ENCODE measurements at places on chromosomes 12 and 14. TPM values are rescaled to one million over a fixed set of nuclear protein-coding genes. Genes with fewer than 3 reads are reported as not detected.

DNA sequence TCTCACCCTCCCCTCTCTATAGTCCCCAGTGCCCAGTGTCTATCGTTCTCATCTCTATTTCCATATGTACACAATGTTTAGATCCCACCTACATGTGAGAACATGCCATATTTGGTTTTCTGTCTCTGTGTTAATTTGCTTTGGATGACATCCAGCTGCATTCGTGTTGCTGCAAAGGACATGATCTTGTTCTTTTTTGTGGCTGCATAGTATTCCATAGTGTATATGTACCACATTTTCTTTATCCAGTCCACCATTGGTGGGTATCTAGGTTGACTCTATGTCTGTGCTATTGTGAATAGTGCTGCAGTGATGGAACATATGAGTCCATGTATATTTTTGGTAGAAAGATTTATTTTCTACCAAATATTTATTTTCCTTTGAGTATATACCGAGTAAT, 45.7 kb downstream of the ACSS3 start:
- DNase-seq: no peak

GRCh38 chr14:59918824-59919569, 947 bp upstream of the LRRC9 start:
- DNase-seq: no peak

DNA sequence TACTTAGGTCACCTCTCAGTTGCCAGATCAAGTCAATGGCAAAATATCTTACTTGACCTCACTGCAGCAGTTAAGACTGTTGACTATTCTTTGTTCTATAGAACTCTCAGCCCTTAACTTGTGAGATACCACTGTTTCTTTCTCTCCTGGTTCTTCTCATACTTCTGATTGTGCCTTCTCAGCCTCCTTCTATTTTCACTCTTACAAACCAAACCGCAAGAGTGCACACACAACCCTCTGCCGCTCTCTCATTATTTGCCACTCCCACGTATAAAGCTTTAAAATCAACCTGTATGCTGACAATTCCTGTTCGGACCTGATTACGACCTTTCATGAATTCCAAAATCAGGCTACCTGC, 4.5 kb downstream of the E2F7 start:
- no peak for DNase-seq

- no peak for DNase-seq
Observed at GRCh38 chr14:77184396-77185092, 2.9 kb downstream of the TMEM63C start.

GRCh38 chr12:104570174-104570907, 113.6 kb downstream of the CHST11 start:
- DNase-seq: no peak

DNA sequence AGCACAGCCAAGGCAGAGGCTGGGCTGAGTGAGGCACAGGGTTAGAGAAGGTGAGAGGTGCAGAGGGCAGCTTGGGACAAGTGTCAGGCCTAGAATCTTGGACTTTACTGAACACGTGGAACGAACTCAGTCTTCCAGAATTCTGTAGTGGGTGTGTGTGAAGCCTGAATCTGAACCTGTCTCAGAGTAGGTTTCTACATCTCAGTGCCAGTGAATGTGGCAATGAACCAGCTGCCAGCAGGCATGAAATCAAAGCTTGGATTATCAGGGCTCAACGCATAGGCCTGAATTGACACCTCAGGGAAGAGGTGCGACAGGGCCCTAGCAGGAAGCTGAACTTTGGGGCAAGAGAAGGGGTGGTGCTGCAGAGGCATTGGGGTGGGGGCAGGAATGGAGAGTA, 104.6 kb downstream of the SAMD4A start:
- no peak for DNase-seq

- no peak for DNase-seq
Observed at GRCh38 chr14:51323492-51323891, 83.4 kb downstream of the TMX1 start.

DNA sequence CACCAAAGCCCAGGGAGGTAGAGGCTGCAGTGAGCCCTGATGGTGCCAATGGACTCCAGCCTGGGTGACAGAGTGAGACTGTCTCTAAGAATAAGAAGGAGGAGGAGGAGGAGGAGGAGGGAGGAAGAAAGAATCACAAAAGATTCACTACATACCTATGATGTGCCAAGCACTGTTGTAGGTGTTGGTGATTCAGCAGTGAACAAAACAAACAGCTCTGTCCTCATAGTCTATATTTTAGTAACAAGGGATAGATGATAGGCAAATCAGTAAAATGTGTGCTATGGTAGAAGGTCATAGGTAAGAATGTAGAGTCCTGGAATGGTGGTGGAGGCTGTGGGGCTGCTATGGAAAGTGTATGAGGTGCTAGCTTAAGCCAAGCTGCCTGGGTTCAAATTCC, 18.0 kb upstream of the ABHD12B start:
- no peak for DNase-seq

- DNase-seq: no peak
Observed at GRCh38 chr14:23641915-23642588, 5.9 kb downstream of the DHRS2 start.

DNA sequence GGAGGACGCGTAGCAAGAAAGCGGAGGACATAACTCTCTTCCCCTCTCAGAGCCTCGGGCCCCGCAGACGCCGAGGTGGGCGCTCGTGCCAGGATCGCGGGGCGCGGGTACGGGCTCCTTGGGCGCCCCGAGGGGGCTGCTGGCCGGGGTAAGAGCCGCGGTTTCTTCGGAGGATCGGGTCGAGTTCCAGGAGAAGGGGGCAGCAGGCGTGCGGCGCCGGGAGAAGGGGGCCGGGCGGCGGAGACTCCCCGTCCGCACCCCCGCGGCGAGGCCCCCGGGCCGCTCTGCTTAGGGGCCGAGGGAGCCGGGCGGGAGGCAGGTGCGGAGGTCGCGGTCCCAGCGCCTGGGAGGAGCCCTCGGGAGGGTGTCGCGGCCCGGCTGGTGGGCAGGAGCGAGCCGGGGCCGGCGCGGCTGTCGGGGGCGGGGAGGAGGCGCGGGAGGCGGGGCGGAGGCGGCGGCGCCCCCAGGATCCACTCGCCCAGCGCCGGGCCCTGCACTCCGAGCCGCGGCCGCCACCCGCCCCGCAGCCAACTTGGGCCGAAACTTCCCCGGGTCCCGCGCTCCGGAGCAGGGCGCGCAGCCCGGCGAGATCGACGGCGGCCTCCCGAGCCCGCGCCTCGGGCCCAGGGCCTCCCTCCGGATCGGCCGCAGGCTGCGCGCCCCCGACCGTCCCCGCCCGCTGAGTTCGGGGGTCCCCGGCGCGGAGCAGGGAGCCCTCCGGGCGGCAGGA, 64.4 kb downstream of the FBXL14 start:
- no peak for DNase-seq

GRCh38 chr14:76386944-76387782, 11.2 kb downstream of the ESRRB start:
- peak; percentile 64 for DNase-seq

DNA sequence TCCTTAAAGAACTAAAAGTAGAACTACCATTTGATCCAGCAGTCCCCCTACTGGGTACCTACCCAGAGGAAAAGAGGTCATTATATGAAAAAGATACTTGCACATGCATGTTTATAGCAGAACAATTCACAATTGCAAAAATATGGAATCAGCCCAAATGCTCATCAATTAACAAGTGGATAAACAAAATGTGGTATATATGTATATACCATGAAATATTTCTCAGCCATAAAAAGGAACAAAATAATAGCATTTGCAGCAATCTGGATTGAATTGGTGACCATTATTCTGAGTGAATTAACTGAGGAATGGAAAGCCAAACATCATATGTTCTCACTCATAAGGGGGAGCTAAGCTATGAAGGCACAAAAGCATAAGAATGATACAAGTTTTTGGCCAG, 64.7 kb upstream of the KRAS start:
- DNase-seq: no peak

- DNase-seq: no peak
Observed at GRCh38 chr14:80522936-80523335, 311.6 kb upstream of the DIO2 start.

DNA sequence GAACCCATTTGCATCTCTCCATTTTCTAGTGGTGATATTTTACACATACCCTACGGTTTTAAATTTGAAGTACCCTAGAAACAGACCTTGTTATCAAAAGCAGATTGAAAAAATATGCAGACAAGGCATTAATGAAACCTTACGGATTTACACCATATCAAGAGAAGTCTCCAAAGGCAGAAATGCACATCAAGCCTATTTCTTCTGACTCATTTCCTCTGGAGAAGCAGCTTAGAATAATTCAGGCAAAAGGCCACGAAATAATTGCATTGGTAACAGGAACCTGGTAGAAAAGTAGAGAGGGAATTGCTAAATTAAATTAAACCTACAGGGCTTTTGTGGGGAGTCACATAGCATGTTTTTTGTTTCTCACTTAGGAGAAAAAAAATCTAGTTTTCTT, 34.7 kb downstream of the KICS2 start:
- DNase-seq: no peak

DNA sequence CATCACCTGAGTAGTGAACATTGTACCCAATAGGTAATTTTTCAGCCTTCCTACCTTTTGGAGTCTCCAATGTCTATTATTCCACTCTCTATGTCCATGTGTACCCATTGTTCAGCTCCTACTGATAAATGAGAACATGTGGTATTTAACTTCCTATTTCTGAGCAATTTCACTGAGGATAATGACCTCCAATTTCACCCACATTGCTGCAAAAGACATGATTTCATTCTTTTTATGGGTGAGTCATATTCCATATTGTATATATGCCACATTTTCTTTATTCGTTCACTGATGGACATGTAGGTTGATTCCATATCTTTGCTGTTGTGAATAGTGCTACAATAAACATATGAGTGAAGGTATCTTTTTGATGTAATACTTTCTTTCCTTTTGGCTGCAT, 16.4 kb upstream of the BTG1 start:
- DNase-seq: no peak

- no peak for DNase-seq
Observed at GRCh38 chr12:124736115-124737039, 127.3 kb downstream of the SCARB1 start.

- peak; percentile 55 for DNase-seq
Observed at GRCh38 chr14:104094709-104095425, 9.4 kb downstream of the ASPG start.

DNA sequence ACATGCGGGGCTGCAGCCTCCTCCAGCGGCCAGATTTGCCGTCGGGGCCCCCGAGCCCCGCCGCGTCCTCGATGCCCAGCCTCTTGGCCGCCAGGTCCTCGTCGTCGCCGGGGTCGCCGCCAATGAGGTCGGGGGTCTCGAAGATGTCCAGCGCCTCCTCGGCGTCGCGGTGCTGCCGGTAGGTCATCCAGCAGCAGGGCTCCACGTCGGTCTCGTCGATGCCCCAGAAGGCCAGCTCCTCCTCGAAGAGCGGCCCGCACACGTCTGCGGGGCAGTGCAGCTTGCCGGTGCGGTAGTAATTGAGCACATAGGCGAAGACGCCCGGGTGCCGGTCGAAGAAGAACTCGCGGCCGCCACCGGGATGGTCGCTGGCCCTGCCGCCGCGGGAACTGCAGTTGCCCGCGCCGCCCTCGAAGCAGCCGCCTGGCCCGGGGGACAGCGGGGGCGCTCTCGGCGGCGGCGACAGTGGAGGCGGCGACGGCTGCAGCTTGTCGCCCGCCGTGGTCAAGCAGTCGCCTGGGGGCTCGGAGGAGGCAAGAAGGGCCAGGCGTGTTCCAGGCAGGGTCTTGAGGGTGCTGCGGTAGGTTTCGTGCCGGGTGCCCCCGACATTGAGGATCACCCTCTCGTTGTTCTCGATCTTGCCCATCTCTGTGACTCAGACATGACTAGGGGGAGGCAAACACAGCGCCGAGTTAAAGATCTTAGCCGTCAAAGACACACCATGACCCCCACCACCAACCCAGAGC, 2.1 kb downstream of the KCNC2 start:
- no peak for DNase-seq

DNA sequence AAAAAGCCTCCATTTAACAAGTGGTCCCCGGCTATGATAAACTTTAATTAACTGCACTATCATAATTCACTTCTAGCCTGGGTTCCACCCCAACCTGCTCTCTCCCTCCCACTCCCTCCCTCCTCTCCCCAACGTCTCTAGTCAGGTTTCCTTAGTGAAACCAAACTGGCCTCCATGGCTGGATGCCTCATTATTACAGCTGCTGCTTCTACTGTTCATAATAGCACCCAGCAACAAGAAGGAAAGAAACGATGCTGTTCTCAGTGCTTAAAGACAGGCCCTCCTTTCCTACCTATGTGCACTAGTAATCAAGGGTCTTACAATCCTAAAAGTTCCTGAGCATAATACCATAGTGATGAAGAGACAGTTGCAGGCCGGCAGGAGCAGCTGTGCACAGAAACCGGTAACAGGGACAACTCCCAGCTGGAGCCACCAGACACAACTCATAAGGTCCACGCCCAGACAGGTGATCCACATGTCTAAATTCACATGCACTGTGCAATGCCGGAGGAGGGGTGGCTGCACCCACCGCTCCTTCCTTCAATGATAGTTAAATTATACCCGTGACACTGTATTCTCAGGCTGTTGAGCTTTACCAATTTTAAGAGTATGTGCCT, 6.2 kb downstream of the IRF2BPL start:
- no peak for DNase-seq

DNA sequence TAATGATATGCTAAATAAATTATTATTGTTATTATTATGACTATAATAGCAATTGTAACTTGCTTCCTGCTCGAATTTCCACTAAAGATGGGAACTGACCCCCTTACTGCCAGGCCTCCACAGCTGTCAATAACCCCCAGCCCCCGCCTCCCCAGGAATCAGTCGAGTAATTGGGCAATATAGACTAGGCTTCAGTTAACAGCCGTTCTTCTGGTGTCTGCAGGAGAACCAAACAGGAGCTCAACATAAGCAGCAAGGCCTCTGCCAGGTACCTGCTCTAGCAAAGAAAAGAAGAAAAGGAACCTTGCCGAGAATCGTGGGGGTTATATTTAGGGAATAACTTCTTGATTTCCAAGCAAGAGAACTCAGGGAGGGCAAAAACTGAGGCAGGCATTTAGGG, 21.8 kb downstream of the HOXC4 start:
- no peak for DNase-seq

DNA sequence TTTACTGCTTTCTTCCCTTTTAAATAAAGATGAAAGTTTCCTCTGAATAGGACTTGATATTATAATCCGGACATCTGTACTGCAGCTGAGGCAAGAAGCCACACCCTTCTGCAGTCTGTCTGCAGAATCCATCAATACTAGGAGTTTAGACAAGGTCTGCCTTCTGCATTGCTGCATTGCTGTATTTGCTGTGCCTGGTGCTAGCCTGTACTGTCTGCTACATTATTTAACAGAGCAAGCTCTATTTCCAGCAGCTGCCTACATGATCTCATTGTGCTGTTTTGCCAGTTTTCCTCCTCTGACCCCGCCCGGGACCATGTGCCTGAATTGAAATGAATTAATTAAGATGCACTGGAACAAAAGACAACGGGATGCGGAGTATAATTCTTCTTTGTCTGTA, 1.7 kb downstream of the TUBA1A start:
- peak; percentile 53 for DNase-seq

Gene ORAI1
- total RNA-seq: 11.7 TPM

Gene DDX11
- total RNA-seq: 18.2 TPM

Gene OAS2
- 6.5 TPM for total RNA-seq

Gene INHBC
- not detected for total RNA-seq

Gene BDKRB1
- total RNA-seq: 1.0 TPM

Gene ACTR6
- total RNA-seq: 24.3 TPM

Gene ZBTB25
- 11.9 TPM for total RNA-seq

Gene PIWIL1
- total RNA-seq: not detected

Gene MARS1
- total RNA-seq: 115 TPM

Gene TGM1
- 6.4 TPM for total RNA-seq

Gene LMO3
- 4.2 TPM for total RNA-seq

Gene CIROP
- not detected for total RNA-seq

Gene ANKS1B
- 3.1 TPM for total RNA-seq

Gene NINJ2
- total RNA-seq: 5.2 TPM

Gene GALNT8
- total RNA-seq: 3.5 TPM

Gene ARHGAP9
- 8.0 TPM for total RNA-seq

Gene SOAT2
- total RNA-seq: not detected

Gene NUMB
- total RNA-seq: 40.8 TPM

Gene PTGES3
- total RNA-seq: 126 TPM
